ENCODE measurements at places on chromosomes 2 and 18. TPM values are rescaled to one million over a fixed set of nuclear protein-coding genes. Genes with fewer than 3 reads are reported as not detected.

Gene CGREF1
- polyA plus RNA-seq = 4.5 TPM

Gene AKAIN1
- polyA plus RNA-seq = not detected

Gene IL1F10
- 0.09 TPM for polyA plus RNA-seq

Gene PLCD4
- polyA plus RNA-seq = 2.8 TPM

Measured in mammary epithelial cell (primary cell).